ENCODE measurements at places on chromosomes 2 and 18.

DNA sequence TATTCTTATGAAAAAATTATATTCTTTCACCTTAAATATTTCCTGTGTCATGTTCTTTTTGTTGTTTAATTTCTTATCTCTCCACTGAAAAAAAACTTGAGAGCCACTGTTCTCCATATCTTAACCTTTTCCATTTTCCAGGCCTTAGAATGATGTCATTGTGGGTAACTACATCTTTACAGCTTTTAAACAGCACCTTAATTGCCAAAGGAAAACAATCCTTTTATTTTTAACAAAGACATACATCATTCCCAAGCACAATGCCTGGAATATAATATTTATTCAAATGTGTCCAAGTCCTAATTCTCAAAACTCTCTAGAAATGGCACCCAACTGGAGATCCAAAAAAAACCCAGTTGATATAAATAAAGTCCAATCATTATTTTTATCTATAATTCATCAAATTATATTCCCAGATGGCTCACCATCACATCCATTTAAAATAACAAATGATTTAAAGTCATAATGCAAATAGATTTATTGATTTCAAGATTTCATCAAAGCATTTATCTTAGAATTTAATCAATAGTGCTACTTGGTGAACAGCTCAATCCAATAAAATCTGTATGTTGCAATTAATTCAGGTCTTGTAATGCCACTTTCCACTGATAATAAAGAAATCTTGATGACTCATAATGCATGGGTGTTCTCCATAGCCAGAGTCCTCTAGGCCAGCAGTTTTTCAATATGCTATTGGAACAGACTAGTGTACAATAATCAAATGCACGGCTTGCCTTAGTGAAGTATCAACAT, 107.1 kb upstream of the MAPRE2 start:
- no peak for DNase-seq

DNA sequence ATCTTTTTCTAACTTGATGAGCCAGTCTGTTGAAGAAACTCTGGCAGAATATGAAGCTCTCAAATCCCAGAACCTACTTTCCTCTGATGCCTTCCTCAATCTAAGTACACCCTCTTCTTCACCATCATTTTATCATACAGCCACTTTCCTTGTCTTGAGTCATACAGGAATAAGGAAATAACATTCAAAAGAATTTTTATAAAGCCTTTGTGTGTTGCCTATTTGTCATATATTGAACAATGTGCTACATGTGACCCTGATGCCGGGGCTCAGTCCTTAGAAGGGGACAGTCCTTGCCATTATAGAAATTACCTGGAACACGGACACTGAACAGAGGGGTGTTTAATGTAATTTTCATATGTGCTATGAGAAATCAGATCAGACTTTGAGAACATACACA, 27.4 kb downstream of the RAPGEF4 start:
- DNase-seq = no peak

- no peak for DNase-seq
Observed at GRCh38 chr2:29765721-29766120, 155.7 kb downstream of the ALK start.

- DNase-seq = no peak
Observed at GRCh38 chr2:117825437-117825836, 10.9 kb downstream of the DDX18 start.

DNA sequence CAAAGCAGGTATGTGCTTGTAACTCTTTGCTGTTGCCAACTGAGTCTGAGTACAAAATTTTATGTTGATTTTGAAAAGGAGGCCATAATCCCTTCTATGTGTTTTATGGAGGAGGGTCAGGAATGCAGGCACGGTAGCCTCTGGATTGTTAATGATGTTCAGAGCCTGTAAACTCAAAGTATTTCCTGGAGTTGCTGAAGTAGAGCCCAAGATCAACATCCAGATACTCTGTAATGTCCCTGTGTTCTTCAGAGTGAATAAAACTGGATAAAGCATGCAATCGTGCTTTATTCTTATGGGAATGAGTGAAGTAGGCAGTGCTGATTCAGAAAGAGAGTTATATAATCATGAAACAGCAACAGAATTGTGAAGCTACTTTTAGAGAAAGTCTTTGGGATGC, 61.8 kb upstream of the CHRNA1 start:
- no peak for DNase-seq

DNA sequence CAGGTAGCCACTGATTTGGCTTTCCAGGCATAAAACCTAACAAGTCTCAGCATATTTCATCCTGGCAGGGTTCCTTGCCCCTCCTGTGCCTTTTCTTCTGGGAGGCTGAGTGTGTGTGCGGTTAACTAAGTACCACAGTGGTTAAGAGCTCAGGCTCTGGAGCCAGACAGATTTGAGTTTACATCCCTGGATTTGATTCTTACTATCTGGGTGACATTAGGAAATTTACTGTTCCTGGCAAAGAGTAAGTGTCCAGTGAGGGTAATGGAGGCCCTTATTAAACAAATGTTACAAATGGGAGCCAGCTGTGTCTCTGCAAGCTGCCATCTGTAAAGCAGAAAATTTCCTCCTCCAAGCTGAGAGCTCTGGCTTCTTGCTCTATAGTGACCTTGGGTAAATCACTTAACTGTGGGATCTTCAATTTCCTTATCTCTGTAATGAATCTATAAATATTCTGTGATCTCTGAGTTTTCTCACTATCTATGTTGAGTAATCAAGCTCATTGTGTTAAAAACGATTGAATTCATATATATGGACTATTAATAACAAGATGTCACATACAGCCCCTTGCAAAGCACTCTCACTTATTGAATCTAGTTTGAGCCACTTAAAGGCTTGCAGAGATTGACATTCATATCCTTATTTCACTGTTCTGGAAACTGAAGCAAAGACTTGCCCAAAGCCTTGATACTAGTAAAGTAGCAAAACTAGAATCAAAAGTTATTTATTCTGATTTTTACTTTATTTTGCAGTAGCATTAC, 6.5 kb upstream of the COBLL1 start:
- DNase-seq = no peak

DNA sequence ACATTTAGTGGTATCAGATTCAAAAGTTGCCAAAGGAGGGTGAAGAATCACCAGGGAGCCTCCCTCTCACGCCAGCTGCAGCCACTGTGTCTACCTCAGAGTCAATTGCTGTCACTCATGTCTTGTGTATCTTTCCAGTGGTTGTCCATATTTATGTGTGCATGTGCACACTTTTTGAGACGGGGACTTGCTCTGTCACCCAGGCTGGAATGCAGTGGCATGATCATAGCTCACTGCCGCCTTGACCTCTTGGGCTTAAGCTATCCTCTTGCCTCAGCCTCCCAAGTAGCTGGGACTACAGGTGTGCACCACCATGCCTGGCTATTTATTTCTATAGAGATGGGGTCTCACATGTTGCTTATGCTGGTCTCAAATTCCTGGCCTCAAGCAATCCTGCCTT, 4.0 kb downstream of the MOCOS start:
- no peak for DNase-seq

DNA sequence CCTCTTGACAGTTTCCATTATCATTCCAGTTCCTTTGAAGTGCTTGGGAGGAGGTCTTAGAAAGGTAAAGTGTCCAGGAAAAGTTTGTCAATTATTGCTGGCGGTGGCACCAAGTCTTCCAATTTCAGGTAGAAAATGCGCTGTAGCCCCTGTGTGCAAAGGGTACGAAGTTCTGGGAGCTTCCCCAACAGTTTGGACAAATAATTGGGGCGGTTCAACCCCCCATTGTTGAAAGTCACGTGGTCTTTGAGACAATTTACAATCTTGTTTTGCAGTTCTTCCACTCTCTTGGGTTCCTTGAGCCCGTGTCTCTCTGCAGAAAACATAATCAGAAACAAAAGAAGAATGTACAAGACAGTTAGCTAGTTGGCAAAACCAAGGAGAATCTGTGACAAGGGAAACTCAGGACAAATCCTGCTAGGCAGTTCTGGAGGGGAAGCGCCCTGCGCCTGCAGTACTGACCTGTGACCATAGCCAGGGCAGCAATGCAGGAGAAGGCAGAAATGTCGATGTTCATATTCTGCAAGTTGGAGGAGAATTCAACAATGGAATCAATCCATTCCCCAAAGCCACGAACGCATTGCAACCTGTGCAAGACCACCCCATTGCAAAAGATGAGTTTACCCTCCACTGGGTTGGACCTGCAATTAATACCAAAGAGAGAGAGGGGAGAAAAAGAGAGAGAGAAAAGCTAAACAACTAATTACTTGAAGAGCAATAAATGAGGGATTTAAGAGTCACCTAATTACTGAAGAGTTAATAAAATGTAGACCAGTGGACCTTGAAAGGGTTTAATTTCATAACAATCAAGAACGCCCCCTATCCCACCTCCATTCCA, 6.6 kb downstream of the NR4A2 start:
- no peak for DNase-seq

GRCh38 chr18:8987241-8987640, 115.3 kb upstream of the NDUFV2 start:
- no peak for DNase-seq

DNA sequence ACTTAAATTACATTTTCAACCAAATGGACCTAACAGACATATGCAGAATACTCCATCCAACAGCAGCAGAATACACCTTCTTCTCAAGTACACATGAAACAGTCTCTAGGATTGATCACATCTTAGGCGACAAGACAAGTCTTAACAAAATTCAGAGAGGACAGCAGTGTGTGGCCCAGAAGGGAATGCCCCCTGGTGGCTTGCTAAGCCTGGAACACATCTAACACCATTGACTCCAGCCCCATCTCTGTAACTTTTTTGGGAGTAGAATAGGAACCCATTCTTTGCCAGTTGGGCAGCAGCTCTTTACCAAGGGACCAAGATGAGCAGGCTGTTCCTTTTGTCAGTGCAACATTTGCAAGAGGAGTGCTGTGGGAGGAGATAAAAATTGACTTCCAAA, 249.9 kb downstream of the PLCL1 start:
- no peak for DNase-seq
